ENCODE measurements at places on chromosomes 6 and 20.
A peak's percentile ranks its signal among the peaks of the same experiment; 100 is the strongest.

- DNase-seq = no peak
Measured at GRCh38 chr20:63695424-63696305, 787 bp upstream of the TNFRSF6B start.

- DNase-seq = no peak
Measured at GRCh38 chr6:37177077-37177934, 7.4 kb downstream of the PIM1 start.

GRCh38 chr20:34437330-34437986 lies 74.4 kb downstream of the ITCH start:
- DNase-seq = no peak

GRCh38 chr6:127267646-127268625 lies 1.3 kb downstream of the RNF146 start:
- no peak for DNase-seq

GRCh38 chr20:37383229-37383989 lies 37.5 kb downstream of the SRC start:
- DNase-seq = no peak

GRCh38 chr6:47741807-47742206 lies 40.0 kb upstream of the OPN5 start:
- no peak for DNase-seq

DNA sequence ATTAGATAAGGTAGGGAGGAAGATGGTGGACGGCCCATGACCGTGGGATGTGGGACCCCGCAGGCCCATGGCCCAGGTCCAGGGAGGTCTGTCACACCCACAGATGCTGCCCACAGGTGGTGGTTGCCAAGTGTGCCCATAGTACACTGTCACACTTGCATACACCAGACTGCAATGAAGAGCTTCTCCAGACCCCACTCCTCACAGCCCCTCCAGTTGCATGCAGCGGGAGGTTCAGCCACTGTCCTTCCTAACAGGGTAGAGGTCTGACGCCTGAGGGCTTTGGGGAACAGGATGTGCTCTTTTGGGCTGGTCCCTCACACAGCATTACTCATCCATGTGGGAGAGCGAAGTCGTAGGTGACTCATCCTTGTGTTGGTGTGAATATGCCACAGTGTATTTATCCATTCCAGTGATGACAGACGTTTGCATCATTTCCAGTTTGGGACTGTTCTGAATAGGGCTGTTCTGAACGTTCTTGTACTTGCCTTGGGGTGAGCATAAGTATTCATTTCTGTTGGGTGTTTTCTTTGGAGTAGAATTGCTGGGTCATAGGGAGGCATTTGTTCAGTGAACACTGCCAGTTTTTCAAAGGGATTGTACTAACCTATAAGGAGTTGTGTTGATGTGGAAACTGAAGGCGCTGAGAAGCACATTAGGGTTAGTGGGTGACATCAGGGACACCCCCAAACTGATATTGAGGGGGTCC lies 10.1 kb upstream of the PYGB start:
- peak; percentile 40 for DNase-seq

DNA sequence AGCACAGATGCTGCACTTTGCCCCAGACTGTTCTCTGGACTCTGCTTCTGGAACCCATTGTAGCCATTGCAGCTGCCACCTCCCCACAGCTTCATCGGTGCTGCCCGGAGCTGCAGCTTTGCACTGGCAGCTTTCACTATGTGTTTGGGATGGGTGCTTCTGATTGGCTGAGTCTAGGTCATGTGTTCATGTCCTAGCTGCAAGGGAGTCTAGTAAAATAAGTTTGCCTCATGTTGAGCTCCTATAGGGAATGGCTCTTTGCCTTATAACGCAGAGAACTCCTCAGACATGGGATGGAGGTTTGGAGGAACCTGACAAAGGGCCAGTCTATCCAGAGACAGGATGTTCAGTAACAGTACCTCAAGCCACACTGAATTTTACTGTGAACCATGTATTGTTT lies 268.0 kb downstream of the BMP7 start:
- no peak for DNase-seq

- peak; percentile 91 for DNase-seq
Measured at GRCh38 chr6:30722280-30723112, 2.3 kb downstream of the TUBB start.

DNA sequence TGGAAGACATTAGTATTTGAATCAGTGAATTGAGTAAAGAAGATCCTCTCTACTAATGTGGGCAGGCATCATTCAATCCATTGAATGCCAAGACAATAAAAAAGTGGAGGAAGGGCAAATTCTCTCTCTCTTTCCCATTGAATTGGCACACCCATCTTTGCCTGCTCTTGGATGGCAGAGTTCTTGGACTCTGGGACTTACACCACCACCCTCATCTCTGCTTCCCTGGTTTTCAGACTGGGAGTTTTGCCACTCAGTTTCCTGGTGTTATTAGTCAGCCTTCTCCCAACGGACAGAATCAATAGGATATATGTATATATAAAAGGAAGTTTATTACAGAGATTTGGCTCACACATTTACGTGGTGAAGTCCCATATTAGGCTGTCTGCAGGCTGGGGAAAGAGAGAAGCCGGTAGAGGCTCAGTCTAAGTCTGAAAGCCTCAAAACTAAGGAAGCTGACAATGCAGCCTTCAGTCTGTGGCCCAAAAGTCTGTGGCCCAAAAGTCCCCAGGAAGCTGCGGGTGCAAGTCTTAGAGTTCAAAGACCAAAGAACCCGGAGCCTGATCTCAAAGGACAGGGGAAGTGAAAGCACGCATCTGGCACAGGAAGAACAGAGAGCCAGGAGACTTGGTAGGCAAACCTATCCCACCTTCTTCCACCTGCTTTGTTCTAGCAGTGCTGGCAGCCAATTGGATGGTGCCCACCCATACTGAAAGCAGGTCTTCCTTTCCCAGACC lies 64.4 kb downstream of the SMPDL3A start:
- DNase-seq = no peak

GRCh38 chr6:11798096-11798495 lies 19.5 kb upstream of the ADTRP start:
- no peak for DNase-seq

- DNase-seq = no peak
Measured at GRCh38 chr6:159943101-159943632, 25.7 kb upstream of the IGF2R start.

- DNase-seq = no peak
Measured at GRCh38 chr6:89035252-89036101, 45.1 kb upstream of the PNRC1 start.

DNA sequence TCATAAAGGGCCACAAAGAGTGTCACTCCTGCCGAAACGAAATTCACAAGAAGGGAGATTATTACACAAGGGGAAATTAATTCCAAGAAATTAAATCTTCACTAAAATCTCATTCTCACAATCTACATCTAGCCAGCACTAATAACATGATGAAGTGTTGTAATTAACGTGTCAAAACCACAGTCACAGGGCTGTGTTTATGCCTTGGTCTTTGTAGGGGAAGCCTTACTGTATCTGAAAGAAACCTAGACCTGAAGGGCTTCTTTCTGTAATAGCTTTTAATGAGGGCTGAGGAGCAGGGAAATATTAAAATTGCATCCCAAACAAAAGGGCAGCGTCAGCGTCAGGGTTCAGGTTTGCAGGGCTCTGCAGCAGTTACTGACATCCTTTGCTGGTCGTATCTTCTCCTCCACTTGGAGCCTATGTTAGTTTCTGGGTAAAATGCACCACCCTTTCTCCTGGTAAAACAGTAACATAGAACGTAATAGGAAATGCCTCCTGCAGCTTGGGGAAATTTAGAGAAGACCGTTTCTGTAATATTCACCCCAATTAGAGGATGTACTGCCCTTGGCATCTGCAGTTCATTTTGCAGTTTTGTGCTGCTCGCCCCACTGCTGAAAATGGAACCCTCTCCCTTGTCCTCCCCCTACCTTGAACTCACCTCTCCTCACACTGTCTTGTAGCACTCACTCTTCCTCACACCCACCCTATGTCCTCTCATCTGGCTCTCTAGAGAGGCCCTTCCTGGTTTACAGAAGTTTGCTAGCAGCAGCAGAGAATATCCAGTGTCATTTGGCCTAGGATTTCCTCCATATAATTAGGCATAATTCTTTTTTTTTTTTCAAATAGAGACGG lies 109.0 kb upstream of the TRAF3IP2 start:
- no peak for DNase-seq

DNA sequence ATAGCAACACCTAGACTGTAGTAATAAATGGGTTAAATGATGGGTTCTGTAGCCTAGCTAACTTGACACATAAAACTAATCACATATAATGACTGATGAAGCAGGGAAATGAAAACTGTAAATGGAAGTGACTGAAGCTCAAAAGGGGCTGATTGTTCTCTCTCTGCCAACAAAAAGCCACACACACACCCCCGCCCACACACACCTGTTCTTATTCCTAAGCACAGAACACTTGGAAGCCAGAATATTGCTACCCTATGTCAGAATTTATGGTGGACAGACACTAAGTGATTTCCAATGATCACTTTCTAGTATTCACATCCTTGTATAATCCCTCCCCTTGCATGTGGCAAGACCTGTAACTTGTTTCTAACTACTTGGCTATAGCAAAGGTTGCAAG lies 603.5 kb downstream of the UTRN start:
- no peak for DNase-seq

DNA sequence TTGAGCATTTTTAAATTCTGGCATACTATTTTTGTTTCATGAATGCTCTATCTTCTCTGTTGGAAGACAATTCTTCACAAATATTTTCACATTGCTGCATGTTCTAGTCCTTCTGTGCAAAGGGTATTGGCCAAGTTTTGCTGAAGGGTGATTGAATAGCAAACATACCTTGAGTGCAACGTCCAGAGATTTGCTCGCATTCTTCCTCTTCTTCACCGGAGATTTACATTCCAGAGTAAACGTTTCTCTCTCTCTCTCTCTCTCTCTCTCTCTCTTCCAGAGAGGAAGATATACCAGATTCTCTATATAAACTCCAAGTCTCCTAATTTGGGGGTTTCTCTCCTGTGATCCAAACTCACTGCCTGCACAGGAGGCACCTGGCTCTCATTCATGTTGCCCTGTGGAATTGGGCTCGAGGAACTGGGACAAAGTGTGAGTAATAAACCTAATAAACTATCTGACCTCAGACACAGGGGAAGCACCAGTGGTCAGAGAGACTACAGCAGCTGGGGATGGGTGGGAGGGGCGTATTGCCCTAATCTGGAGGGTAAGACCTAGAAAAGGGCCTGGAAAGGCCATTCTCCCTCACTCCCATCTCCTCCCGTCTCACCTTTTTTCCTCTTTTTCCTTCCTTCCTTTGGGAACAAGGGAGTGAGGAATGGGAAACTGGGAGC lies 1.1 kb upstream of the TREML1 start:
- no peak for DNase-seq

DNA sequence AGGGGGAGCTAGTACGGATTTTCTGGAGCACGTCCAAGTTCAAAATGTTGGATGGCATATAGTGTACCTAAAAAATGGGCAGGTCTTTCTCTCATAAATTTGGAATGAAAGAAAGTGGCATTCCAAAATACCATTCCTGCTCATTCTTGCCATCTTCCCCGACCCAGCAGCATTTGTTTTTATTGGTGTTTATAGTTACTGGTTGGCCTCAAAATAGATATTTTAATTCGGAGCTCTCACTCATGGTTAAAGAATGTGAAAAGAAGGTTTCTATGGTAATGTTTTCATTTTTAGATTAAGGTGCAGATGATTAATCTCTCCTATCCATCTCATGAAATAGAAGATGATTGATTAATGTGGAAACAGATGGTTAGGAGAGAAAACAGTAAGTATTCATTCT lies 204.5 kb downstream of the HIVEP2 start:
- DNase-seq = no peak

DNA sequence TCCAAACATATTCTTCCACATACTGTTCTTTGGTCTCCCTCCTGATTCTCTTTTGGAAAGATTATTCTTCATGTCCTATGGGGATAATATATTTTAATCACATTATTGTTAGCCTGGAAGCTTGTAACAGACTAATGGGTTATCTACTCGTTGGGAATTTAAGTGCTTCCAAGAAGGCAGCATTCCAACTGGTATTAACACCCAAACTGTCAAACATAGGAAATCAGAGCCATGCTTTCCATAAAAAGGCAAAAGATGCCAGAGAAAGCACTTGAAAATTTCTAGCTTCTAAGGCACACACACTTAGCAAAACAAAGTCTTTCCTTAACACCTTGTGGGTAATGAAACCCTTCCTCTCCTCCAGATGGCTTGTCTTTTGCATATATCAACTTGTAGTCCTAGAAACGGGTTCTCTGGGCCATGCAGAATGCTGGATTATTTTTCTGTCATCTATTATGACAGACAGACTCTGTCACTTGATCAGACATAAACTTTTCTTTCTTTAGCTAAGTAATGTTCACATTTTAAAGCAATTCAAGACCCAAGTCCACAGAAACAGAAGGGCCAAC lies 41.5 kb downstream of the B4GALT5 start:
- DNase-seq = no peak

- DNase-seq = no peak
Measured at GRCh38 chr6:136927292-136927691, 5.2 kb downstream of the SLC35D3 start.

DNA sequence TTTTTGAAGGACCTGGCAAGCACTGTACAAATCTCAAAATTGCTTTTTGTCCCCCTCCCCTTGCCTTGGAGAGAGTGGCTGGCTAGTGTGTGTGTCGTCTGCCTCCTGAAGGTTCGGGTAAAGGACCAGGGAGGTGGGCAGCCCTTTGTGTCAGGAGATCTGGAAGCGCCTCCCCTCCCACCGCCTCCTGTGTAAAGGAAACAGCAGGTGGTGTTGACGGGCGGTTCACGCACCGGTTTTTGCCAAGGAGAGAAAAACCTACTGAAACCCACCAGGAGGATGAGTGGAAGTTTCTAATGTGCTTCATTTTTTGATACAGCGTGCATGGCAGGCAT lies 1.2 kb downstream of the ENTPD6 start:
- no peak for DNase-seq

DNA sequence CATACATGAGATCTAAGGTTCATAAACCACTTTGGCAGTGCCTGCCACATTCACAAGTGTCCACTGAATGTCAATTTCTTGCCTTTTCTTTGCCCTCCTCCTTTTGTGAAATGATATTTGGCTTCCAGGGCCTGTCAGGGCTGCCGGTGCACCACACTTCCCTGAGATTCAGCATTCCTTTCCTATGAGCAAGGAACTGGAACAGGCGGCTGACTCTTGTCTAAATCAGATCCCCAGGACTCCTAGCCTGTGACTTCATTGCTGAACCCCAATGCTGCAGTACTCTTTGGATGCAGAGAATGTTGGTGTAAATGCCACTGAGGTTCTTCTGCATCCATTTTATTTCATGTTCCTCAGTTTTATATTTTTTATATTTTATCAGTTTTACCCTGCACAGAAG lies 172.2 kb downstream of the ARID1B start:
- DNase-seq = no peak

- DNase-seq = no peak
Measured at GRCh38 chr20:61596687-61597330, 344.7 kb downstream of the CDH4 start.

DNA sequence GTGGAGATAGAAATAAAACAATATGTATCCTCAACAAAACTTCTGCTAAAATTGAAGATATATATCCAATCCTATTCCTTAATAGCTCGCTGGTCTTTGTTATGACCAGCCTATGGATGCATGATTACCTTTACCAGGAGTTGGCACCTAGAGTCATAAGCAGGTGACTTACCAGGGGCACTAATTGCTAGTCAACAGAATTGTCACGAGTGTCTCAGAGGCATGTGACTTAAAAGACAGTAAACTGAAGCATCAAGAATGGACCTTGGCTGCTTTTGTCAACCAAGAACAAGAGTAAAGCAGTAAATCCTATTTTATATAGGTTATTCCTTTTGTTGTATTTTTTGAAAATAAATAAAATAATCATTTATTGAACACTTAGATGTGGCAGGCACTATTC lies 115.4 kb downstream of the MYO6 start:
- no peak for DNase-seq

All from stimulated activated CD4-positive, alpha-beta T cell treated with anti-CD3 and anti-CD28 coated beads, Interleukin-2, amount 100 ng/mL, for 48 hours (primary cell).